Kasumi-1 (cell line): ENCODE measurements at places on chromosomes 5 and 9.

DNA sequence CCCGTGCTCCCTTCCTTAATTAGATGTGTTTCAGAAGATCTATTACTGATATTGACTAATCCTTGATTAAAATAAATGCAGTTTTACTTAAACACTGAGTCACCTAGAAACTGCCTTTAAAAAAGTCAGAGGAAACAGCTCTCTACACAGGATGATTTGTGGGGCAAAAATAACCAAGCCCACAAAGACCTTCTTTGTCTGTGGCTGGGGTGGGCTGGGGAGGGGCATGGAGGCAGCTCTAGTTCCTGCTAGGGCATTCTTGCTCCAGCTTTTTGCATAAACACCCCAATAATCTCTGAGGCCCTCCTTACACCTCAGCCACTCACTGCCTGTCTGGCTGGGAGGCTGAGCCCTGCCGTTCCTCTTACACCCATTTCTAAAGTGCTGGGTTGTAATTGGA, 227.6 kb upstream of the DAP start:
- no peak for DNase-seq

DNA sequence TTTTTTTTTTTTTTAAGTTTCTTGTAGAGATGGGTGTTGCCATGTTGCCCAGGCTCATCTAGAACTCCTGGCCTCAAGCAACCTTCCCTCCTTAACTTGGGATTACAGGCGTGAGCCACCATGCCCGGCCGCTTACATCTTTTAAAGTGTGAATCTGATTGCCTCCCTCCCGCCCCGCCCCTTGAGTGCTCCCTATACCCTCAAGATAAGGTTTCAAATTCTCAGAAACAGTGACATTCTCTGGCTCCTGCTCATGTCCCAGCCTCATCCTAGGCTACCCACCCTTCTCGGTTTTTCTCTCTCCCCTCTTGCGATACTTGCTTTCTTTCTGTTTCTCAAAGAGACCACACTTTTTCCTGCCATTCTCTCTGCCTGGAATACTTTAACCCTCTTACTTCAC, 12.4 kb downstream of the MORN5 start:
- DNase-seq, result no peak

- no peak for DNase-seq
Observed at GRCh38 chr5:144369006-144369405, 198.3 kb downstream of the KCTD16 start.

DNA sequence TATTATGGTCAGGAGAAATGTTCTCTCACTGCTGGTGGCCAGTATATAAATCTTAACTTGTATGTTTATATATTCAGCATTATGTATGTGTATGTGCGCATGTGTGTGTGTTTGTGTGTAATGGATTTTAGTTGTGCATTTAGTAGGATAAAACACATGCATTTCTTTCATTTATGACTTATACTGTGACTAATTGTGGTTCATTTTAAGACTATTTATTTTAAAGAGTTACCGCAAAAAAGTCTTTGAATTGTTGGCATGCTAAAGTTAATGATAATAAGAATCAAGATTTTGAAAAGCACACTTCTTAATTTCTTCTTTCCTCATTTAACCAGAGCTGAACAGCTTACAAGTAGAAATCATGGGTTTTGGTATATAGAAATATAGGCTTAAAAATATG, 60.9 kb downstream of the RAI14 start:
- DNase-seq, result no peak

GRCh38 chr9:5922192-5922591, 31.5 kb downstream of the MLANA start:
- DNase-seq, result no peak

DNA sequence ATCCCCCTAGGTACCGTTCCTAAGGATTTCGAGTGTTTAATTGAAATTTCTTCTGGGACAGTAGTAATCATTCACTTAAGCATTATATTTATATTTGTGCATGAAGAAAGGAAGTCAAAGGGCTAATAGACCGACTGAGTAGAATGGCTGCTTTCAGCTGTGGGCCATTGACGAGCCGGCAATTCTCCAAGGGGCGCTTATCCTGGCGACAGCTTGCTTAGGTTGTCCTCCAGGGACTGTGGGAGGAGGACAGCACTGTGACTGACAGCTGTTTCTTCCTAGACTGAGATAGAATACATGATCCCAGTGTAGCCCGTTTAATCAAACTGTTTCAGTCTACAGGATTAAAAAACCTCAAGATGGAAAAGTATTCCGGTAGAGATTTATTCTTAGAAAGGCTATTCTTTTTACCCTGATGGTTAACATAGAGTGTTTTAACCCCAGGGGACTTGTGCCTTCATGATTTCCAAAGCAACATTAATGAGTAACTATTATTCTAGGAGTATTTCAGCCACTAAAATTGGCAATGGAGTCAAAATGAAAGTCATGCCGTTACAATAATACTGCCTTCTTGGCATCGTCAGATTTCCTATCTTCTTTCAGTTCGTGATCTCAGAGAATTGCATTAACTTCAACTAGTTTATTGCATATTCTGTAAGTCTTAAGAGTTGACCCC, 943.1 kb upstream of the WWC1 start:
- DNase-seq, result no peak
